ENCODE measurements at places on chromosomes 1 and 21.

GRCh38 chr1:12669529-12670068 is 25.7 kb downstream of the AADACL4 start:
- no peak for DNase-seq

DNA sequence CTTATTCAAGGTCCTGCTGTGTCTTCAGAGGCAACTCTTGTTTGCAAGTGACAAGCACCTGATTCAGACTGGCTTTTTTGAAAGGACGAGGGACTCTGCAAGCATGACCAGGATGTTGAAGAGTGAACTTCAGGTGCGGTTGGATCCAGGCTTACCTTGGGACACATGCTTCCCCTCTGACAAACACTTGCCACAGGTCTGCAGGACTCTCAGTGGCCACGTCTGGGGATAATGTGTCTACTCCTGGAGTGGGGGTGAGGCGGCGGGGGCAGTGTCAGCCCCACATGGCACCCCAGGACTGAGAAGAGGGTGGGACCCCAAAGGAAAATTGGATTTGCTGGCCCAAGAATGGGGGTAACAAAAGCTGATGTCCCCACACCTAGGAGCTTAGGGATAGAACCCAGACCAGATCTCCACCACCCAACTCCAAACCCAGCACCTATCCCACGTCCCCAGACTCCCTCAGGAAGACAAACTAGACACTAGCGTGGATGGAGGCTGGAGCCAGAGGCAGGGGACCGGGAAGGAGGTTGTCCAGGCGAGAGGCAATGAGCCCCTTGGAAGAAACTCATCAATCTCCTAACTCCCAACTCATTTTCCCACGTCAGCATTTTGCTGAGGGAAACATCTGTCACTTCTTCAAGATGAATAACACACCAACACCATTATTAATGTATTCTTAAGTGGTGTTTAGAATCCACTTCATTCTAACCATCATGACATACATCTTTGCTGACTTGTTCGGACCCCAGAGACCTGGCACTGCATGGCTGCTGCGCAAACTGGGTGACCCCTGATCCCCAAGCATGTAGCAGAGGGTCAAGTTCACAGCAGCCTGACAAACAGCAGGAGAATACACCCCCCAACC is 32.0 kb upstream of the LAPTM5 start:
- DNase-seq, result no peak

DNA sequence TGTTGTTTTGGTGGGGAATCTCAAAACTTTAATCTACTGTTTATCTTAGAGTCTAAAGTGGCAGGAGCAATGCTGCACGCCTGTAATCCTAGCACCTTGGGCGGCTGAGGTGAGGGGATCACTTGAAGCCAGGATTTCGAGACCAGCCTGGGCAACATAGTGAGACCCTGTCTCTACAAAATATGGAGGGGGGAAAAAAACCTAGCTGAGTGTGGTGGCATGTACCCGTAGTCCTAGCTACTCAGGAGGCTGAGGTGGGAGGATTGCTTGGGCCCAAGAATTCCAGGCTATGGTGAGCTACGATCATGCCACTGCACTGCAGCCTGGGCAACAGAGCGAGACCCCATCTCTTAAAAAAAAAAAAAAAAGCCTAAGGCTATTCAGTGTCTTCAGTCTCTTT is 38.1 kb downstream of the POFUT2 start:
- DNase-seq, result no peak

- DNase-seq, result no peak
These were observed 61.1 kb downstream of the RPAP2 start for GRCh38 chr1:92359986-92360385.

DNA sequence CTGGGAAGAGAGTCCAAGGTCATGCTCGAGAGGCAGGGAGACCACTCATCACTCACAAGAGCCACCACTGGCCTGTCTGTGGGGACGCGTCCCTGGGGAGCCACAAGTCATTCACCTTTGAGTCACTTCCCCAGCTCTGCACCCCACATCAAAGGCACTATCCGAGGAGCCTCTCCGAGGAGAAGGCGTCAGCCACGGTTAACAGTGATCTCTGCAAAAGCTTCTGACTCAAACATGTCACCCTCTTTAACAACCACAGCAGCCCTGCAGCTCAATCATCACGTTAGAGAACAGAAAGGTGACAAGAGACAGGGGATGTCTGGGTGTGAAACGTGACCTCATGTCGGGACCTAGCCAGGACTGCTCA is 9.0 kb downstream of the LRRC47 start:
- DNase-seq, result no peak

- DNase-seq, result peak; percentile 80
These were observed 37.4 kb downstream of the TRIT1 start for GRCh38 chr1:39845569-39846566.

DNA sequence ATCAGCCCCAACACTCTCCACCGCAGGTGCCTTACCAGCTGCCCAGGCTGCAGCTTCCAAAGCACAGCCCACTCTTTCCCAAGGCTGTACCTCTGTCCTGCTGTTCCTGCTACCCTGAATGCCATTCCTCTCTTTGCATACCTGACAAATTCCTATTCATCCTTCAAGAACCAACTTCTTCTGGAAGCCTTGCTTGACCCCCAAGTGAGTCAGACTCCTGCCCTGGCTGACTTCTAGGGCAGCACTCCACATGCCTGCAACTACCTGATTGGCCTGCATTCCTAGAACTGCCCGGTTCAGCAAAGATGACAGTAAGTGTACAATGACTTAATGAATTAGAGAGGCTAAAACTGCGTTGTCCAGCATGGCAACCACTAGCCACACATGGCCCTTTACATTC is 20.8 kb upstream of the PDZK1IP1 start:
- DNase-seq, result no peak

Measured in stimulated activated effector memory CD8-positive, alpha-beta T cell treated with anti-CD3 and anti-CD28 coated beads, Interleukin-12 subunit alpha, Interleukin-12 subunit beta, amount 100 ng/mL, for 72 hours (primary cell).